CD8-positive, alpha-beta memory T cell (primary cell): ENCODE measurements at places on chromosomes 2 and 18. TPM values are rescaled to one million over a fixed set of nuclear protein-coding genes. Genes with fewer than 3 reads are reported as not detected.
A peak's percentile ranks its signal among the peaks of the same experiment; 100 is the strongest.

Gene PAIP2B
- 2.1 TPM for total RNA-seq

Gene LOXHD1
- total RNA-seq, result not detected

Gene ANTXR1
- total RNA-seq, result 0.22 TPM

Gene DPP10
- not detected for total RNA-seq

Gene DRC1
- total RNA-seq, result not detected

DNA sequence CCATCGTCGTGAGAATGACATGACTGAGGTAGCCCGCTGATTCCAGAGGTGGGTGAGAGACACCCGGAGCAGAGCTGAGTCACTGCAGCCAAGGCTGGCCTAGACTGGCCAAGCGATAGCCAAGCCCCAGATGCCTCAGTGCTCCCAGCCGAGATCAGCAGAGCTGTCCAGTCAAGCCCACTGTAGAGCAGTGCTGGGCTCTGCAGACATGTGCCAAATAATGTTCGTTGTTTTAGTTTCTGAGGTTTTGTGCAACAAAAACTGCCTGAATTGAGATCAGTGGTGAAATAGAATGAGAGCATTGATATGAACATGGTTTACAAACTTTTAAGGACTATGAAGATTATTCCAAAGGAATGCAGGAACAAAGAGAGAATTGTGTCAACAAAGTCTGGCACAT, 42.1 kb downstream of the INSIG2 start:
- DNase-seq, result no peak
- H3K27ac ChIP-seq, result no peak overlapping the region
- peaks cover 5% of the 10 kb centered on the region for H3K27me3 ChIP-seq

GRCh38 chr2:241862093-241862492, 3.4 kb upstream of the PDCD1 start:
- H3K4me3 ChIP-seq, result no peak overlapping the region
- no peaks in the 10 kb centered on the region for H3K27me3 ChIP-seq
- H3K27ac ChIP-seq, result no peak overlapping the region
- peaks cover 88% of the 10 kb centered on the region for H3K4me1 ChIP-seq

DNA sequence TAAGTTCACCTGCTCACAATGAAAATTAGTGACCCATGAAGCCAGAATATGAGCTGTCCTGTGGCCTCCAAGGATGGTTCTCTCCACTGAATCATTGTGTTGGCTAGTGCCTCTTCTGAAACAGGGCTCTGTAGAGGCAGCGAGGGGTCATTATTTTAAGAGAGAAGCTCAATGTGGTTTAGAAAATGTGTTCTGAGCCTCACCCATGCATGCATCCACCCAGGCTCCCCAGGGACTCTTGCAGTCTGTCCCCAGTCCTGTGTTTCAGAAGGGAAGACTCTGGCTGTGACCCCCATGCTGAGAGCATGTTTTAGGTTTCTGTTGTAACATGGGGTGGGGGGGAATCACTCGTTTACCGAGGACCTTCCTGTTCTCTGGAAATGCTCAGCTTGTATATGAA, 135.2 kb downstream of the RNF144A start:
- DNase-seq, result no peak
- no peaks in the 10 kb centered on the region for H3K27me3 ChIP-seq
- peaks cover 27% of the 10 kb centered on the region for H3K4me1 ChIP-seq

GRCh38 chr2:27735263-27735904, 36.1 kb upstream of the MRPL33 start:
- H3K36me3 ChIP-seq, result no peaks in the 10 kb centered on the region
- peak overlapping the region; percentile 46 for H3K4me3 ChIP-seq
- DNase-seq, result peak; percentile 12
- no peak overlapping the region for H3K27ac ChIP-seq
- no peaks in the 10 kb centered on the region for H3K27me3 ChIP-seq

DNA sequence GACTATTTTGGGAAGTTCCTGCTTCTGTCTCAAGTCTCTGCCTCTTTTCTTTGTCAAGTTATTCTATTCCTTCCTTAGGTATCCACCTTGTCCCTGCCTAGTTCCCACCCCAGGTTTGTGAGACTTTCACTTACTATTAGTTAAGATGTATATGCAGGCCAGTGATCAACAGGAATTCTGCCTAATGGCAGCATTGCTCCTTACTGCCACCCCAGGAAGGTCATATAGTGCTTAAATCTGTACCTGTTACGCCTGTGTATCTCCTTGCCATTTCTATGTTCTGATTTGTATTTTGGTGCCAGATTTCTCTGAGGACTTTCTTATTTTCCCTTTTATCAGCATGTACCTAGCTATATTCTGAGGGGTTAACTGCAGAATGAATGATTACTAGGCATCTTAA, 746.0 kb upstream of the TMEFF2 start:
- DNase-seq, result no peak
- H3K27me3 ChIP-seq, result no peaks in the 10 kb centered on the region
- H3K36me3 ChIP-seq, result no peaks in the 10 kb centered on the region

- no peaks in the 10 kb centered on the region for H3K27me3 ChIP-seq
- H3K4me1 ChIP-seq, result no peaks in the 10 kb centered on the region
- no peak for DNase-seq
- peaks cover 68% of the 10 kb centered on the region for H3K36me3 ChIP-seq
- H3K27ac ChIP-seq, result no peak overlapping the region
- H3K4me3 ChIP-seq, result no peak overlapping the region
Observed at GRCh38 chr18:23468753-23469459, 15.8 kb downstream of the RIOK3 start.

GRCh38 chr2:127537644-127538043, 2.2 kb downstream of the MYO7B start:
- H3K4me3 ChIP-seq, result no peak overlapping the region
- H3K36me3 ChIP-seq, result no peaks in the 10 kb centered on the region
- H3K27ac ChIP-seq, result no peak overlapping the region

DNA sequence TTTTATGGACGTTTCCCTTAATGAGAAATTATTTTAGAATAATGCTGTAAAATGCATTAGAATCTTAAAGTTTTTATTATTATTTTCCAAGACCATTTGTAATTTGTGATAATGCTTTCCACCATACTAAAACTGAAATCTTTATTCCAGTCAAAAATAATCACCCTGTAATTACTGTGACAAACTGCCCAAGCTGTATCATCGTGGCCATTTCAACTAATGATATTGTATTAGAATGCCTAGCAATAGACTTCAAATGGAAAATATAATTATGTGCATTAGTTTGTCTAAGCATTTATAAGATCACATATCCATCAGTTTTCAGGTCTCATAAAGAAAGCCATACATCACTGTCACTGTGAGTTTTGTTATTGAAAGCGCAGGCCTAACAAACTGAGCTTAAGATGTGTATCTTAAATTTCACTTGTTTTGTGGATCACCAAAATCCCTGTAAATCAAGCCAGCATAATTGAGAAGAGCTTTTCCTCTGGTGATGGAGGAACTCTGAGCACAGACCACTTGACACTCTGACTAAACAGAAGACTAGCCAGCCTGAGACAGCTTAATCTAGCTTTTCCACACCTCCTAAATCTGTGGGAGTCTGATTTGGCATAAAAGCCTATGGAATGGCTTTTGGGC, 1312.2 kb upstream of the ACVR2A start:
- no peaks in the 10 kb centered on the region for H3K27me3 ChIP-seq
- no peak for DNase-seq
- H3K4me1 ChIP-seq, result no peaks in the 10 kb centered on the region
- no peak overlapping the region for H3K27ac ChIP-seq
- H3K36me3 ChIP-seq, result no peaks in the 10 kb centered on the region
